ENCODE measurements at places on chromosomes 1 and 21.
A peak's percentile ranks its signal among the peaks of the same experiment; 100 is the strongest.

GRCh38 chr1:82177192-82177591, 376.5 kb downstream of the ADGRL2 start:
- no peak for DNase-seq

DNA sequence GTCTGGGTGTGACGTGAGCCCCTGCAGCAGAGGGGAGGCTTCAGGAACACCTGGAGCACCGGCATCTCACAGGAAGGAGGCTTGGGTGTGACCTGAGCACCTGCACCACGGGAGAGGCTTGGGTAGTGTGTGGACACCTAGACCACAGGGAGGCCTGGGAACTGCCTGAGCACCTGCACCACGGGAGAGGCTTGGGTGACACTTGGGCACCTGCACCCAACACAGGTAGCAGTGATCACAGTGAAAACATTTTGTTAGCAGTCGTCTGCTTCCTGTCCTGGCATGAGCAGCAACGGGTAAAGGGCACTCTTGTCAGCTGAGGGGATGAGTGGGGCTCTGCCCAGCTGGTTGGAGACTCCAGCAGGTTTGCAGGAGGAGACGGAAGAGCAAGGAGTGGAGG, 22.4 kb downstream of the LRRC3 start:
- no peak for DNase-seq

DNA sequence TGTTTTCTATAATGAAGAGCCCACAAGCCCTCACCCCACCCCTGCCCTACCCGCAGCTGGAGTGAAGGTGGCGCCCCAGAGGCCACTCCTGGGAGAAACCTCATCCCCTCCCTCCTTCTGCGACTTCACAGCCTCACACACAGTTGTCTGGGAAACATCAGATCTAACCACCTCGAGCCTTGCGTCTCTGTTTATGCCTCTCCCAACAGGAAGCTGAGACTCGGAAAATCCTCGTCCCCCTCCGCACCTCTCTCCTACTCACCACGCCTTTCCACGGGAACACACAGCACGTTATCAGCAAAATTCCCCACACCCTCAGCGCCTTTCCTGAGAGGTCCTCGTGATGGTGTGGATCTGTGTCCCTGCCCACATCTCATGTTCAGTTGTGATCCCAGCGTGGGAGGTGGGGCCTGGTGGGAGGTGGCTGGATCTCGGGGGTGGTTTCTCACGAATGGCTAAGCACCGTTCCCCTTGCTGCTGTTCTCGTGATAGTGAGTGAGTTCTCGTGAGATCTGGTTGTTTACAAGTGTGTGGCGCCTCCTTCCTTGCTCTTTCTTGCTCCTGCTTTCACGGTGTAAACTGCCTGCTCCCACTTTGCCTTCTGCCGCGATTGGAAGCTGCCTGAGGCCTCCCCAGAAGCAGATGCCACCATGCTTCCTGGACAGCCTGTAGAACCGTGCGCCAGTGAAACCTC, 190.6 kb downstream of the KIF26B start:
- DNase-seq: no peak

- no peak for DNase-seq
These were observed 5.4 kb downstream of the PSEN2 start for GRCh38 chr1:226875641-226876295.

GRCh38 chr1:205994346-205994745, 8.8 kb downstream of the RAB7B start:
- DNase-seq: no peak

GRCh38 chr21:42148097-42148496, 70.8 kb upstream of the ABCG1 start:
- no peak for DNase-seq

DNA sequence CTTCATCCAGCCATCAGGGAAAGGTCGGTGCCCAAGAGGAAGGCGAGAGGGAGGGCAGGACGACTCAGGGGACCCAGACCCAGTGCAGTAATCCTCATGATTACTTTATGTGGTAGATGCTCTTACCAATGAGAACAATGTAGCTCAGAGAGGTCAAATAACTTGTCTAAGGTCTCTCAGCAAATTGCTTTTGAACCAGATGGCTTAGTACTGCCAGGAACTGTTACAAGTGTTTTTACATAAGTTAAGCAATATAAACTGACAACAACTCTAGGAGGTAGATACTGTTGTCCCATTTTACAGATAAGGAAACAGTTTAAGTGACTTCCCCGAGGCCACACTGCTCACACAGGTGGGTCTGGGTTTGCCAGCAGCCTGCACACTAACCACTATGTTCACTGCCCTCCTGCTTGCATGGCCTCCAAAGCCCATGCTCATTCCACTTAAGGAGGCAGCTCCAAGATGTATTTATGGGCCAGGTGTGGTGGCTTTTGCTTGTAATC, 111.7 kb downstream of the LACTBL1 start:
- no peak for DNase-seq

DNA sequence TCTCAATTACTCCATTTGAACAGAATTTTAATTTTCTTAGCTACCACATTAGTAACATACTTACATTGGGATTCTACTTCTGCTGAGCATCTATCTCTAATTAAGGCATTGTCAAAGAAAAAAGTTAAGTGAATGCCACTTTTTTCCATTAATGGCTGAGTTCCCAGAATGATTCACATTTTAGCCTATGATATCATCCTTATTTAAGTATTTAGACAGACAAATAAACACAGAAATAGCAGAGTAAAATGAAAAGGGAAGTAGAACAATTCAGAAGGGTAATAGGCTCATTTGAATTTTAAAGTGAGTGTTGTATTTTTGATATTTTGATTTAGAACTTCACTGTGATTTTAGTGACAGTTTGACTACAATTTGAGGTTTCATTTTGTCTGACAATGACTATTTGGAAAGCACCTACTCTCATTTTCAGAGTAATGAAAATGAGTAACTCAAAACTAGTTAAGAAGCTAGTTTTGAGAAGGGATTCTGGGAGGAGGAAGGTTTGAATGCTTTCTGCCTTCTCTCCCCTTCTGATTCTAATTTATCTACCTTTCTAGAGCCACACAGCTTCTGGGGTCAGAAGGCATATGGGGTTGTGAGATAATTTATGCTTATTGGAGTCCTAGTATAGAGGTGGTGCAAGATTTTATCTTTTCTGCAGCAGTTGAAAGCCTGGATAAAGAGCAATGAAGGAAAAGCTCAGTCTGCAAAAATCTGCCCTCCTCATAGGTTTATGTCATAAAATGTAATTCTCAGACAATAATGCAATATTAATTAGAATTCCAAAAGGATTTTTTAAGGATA, 15.5 kb downstream of the LYPLAL1 start:
- DNase-seq: no peak

DNA sequence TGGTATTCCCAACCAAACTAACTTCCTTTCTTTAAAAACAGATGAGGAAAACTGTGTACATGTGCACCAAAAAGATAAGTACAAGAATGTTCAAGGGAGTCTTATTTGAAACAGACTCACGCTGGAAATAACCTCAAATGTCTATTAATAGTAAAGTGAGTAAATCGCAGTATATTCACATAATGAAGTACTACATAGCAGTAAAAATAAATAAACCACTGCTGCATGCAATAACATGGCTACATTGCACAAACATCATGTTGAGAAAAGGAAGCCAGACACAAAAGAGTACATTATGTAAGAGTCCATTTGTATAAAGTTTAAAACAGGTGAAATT, 5.2 kb upstream of the DENND2D start:
- no peak for DNase-seq

DNA sequence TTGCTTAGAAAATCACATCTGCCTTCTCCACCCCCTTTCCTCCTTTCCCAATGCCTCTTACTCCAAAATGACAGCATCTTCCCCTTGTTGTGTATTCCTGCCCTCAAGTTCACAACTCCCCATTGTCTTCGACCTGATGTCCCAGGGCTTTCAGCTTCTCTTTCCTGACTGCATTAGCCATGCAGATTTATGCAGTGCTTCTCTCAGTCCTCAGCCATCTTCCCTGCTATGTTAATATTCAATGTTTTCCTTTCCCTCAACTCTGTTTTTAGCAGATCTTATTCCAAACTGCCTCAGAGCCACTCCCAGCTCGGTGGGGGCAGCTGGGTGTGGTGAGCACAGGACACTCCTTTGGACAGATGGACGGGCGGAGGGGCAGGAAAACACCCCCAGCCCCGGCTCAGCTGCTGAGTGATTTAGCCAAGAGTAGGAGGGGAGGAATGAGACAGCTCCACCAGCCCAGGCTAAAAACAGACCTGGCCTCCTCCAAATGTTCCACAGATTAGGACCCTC, 71.0 kb downstream of the CD2 start:
- no peak for DNase-seq

- DNase-seq: no peak
These were observed 260.8 kb downstream of the GPATCH2 start for GRCh38 chr1:217369996-217370551.

- DNase-seq: no peak
These were observed 9.7 kb downstream of the ADARB1 start for GRCh38 chr21:45084121-45084520.

GRCh38 chr1:225152061-225152460, 222.6 kb downstream of the DNAH14 start:
- DNase-seq: no peak

- peak; percentile 82 for DNase-seq
These were observed 34.3 kb upstream of the TTC4 start for GRCh38 chr1:54681358-54681757.

- DNase-seq: no peak
These were observed 205.6 kb downstream of the ATG4C start for GRCh38 chr1:62989497-62989896.

DNA sequence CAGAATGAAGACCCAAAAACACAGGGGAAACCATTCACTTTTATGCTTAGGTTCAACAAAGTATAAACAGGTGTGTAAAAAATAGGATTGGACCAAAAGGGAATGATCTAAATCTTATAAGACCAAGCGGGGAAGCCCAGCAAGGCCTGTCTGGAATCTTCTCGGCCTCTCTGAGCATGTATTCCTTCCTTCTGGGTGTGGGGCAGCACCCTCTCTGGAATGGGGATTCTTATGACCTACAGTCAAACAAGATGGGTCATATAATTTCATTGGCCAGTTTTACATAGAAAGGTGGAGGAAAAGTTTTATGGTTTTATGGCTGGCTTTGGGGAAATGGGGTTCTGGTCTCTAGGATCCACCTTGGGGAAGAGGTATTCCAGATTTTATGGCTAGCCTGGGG, 11.2 kb downstream of the KCNK1 start:
- DNase-seq: no peak

DNA sequence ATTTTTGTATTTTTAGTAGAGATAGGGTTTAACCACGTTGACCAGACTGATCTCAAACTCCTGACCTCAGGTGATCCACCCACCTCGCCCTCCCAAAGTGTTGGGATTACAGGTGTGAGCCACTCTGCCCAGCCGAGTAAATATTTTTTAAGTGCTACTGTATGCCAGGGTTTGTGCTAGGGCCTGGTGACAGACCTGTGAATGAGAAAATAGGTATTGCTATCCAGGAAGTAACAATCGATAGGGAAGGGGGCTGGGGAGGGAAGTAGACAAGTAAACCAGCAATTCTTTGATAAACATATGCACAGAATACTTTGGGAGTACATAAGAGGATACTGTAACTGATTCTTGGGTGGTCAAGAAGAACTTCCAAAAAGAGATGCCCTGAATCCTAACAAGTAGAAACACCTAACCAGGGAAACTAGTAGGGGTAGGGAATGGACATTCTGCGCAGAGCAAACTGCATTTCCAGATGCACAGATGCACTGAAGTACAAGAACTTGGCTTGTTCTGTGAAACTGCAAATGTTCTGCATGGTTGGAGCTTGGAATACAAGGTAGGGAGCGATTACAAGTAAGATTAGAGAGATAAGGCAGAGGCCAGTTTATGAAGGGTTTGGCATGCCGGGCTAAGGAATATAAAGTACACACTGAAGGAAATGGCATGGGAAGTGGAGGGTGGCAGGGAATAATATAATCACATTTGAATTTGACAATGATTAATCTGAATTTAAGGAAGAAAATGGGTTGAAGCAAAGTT, 19.0 kb upstream of the DOCK7 start:
- no peak for DNase-seq

DNA sequence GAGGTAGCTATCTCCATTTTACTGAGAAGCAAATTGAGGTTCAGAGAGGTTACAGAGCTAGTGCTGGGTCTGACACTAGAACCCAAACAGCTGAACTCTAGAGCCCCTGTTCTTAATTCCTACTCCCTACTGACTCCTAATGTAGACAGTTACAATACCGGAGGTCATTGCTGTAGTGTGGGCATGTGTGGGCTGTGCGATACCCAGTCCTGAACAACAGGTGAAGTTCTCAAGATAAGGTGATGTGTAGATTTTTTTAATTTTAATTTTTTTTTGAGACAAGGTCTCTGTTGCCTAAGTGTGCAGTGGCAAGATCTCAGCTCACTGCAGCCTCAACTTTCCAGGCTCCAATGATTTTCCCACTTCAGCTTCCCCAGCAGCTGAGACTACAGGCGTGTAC, 1.6 kb upstream of the RHOC start:
- no peak for DNase-seq

DNA sequence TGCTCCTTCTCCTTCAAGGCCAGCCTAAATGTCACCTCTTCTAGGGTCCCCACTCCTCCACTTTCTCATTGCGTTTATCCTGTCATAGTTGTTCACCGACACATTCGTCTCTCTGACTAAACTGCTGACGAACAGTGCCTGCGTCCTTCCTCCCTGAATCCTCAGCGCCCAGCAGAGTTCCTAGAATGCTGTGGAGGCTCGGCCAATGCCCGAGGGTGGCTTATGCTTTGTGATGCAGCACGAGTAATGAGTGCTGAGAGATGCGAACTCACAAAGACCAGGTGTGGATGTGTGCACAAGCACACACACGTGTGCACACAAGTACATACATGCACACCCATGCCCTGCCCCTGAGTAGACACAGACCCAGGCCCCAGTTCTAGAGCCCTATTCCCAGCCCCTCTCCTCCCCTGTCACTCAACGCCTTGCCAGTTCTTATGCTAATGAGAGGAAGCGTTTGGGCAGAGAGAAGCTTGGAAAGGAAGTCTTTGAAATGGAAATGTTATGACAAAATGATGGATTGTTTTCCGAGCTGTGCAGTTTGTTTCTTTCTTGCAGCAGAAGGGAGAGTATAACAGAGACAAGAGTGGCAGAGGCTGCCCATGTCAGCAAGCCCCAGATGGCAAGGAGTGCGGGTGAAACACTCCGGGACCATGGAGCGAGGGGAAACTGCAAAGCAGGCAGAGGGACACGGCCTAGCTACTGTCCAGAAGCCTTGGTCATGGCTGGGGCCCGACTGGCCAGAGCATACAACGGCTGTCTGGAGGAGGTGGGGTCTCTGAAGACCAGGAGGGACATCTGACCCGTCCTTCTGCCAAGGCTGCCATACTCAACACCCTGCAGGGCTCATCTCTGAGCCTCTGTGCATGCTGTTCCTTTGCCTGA, 24.2 kb downstream of the KCNA10 start:
- no peak for DNase-seq
